Uterus (tissue), 4 donors: ENCODE measurements at places on chromosomes 3 and 15.

DNA sequence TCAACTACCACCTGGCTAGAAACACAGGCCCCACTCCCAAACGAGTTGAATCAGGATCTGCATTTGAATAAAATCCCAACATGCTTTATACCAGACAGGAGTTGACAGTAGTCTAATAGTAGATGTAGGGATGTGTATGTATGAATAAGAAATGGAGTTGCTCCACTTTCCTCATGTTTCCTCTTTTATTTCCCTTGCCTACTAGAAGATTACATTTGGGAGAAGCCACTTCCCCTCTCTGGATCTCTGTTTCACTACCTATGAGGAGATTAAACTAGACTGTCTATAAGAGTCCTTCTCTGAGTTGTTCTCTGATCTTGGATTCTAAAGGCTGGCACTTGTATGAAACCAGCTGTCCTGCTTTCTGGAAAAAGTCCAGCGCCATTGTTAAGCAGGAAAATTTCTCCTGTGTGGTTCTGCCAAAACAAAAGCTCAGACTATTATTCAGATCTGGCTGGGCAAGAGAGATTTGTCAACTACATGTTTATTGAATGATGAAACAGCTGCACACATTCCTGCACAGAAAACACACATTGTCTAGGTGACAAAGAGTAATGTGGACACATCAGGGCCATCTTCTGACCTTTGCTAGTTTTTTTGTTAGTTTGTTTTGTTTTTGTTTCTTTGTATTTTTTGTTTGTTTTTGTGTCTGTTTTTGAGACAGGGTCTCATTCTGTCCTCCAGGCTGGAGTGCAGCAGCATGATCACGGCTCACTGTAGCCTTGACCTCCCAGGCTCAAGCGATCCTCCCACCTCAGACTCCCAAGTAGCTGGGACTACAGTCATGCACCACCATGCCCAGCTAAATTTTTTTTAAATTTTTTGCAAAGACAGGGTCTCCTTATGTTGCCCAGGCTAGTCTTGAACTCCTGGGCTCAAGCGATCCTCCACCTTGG is 29.9 kb downstream of the ACP3 start:
- no peak overlapping the region for H3K27ac ChIP-seq
- no peaks in the 10 kb centered on the region for H3K4me1 ChIP-seq
- H3K4me3 ChIP-seq = no peak overlapping the region
- no peak for DNase-seq
- H3K27me3 ChIP-seq = no peaks in the 10 kb centered on the region
- H3K36me3 ChIP-seq = no peaks in the 10 kb centered on the region

GRCh38 chr15:82894971-82895520 is 57.5 kb downstream of the HOMER2 start:
- no peaks in the 10 kb centered on the region for H3K27me3 ChIP-seq
- DNase-seq = no peak
- H3K36me3 ChIP-seq = no peaks in the 10 kb centered on the region

DNA sequence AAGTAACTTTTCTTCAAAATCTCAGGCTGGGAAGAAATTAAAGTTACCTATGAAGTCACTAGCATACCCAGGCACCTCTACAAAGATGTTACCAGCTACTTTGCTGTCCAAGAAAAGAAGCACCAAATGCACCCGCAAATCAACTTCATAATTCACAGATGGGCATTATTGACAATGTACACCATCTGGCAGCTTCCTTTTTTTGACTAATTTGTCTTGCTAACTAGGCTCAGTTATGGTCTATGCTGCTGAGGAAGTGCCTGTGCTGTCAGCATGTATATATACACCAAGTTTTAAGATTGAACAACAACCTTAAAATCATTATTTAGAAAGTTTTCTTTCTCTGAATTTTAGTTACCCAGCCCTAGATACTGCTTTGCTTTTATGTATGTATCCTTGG is 93.8 kb downstream of the NSUN3 start:
- H3K4me3 ChIP-seq = no peak overlapping the region
- no peak for DNase-seq
- no peaks in the 10 kb centered on the region for H3K4me1 ChIP-seq
- no peaks in the 10 kb centered on the region for H3K27me3 ChIP-seq
- no peaks in the 10 kb centered on the region for H3K36me3 ChIP-seq

- no peaks in the 10 kb centered on the region for H3K36me3 ChIP-seq
- no peak for DNase-seq
- H3K27me3 ChIP-seq = no peaks in the 10 kb centered on the region
- peaks cover 7% of the 10 kb centered on the region for H3K4me1 ChIP-seq
These were observed 87.7 kb upstream of the KLF13 start for GRCh38 chr15:31238906-31239305.

DNA sequence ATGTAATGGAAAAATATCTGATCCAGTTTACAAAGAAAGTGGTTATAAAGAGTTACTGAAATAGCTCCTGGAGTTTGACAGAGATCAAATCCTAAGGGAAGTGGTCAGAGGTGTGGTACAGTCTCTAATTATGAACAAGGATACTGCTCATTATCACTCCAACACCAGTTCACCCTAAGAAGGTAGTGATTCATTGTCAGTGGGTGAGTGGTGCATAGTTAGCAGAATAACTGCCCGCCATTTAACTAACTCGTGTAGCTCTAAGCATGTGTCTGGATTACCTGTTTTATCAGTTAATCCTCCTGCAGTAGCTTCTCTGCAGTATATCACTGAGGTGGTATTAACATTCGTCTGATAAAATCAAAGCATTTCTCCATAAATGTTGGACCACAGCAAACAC is 700.1 kb downstream of the NLGN1 start:
- DNase-seq = no peak
- no peaks in the 10 kb centered on the region for H3K4me1 ChIP-seq
- no peaks in the 10 kb centered on the region for H3K36me3 ChIP-seq
- H3K27ac ChIP-seq = no peak overlapping the region
- H3K27me3 ChIP-seq = no peaks in the 10 kb centered on the region

DNA sequence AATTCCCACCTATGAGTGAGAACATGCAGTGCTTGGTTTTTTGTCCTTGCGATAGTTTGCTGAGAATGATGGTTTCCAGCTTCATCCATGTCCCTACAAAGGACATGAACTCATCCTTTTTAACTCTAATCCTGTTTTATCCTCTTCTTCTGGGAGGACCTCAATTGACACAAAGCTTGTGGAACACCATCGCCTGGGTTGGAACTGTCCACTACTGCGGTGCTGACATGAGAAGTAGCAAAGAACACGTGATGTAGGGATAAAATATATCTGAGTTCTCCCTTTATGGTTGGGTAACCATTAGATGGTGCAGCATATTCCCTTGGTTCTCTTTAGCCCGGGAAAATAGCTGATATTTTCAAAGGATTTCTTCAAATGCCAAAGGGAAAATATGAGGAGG is 105.3 kb upstream of the TOPAZ1 start:
- H3K27me3 ChIP-seq = no peaks in the 10 kb centered on the region
- no peak overlapping the region for H3K27ac ChIP-seq
- H3K36me3 ChIP-seq = no peaks in the 10 kb centered on the region
- H3K4me1 ChIP-seq = no peaks in the 10 kb centered on the region
- no peak for DNase-seq
- no peak overlapping the region for H3K4me3 ChIP-seq

- H3K36me3 ChIP-seq = no peaks in the 10 kb centered on the region
- no peak for DNase-seq
- H3K4me1 ChIP-seq = no peaks in the 10 kb centered on the region
- no peak overlapping the region for H3K4me3 ChIP-seq
These were observed 239.3 kb upstream of the C2CD4B start for GRCh38 chr15:62404194-62404985.

GRCh38 chr3:154464440-154465190 is 34.6 kb upstream of the GPR149 start:
- DNase-seq = no peak
- H3K4me3 ChIP-seq = no peak overlapping the region
- H3K36me3 ChIP-seq = no peaks in the 10 kb centered on the region
- no peak overlapping the region for H3K27ac ChIP-seq

DNA sequence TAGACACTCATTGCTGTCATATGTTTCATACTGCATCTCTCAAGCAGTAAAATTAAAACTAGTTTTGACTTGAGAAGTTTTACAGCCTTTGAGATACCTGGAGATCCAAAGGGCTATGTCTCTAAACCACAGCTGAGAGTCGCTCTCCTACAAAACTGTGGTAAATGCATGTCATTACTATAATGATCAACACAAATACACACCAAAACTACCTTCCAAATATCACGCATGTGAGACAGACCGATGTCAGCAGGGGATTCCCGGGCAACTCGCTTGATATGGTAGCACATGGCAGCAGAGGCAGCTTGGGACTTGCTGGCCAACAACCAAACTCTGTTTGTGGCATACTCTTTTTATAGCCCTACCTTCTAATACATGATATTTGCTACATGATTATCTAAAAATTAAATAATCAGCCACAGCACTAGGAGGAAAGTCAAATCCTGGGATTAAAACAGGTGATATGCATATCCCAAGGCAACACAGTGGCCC is 56.3 kb downstream of the PDZRN3 start:
- H3K36me3 ChIP-seq = no peaks in the 10 kb centered on the region
- no peaks in the 10 kb centered on the region for H3K27me3 ChIP-seq
- no peak for DNase-seq
- H3K4me1 ChIP-seq = peaks cover 4% of the 10 kb centered on the region
- no peak overlapping the region for H3K27ac ChIP-seq
- H3K4me3 ChIP-seq = no peak overlapping the region

- H3K27ac ChIP-seq = peak overlapping the region; percentile 20
- no peaks in the 10 kb centered on the region for H3K27me3 ChIP-seq
- no peak overlapping the region for H3K4me3 ChIP-seq
- no peaks in the 10 kb centered on the region for H3K4me1 ChIP-seq
- H3K36me3 ChIP-seq = no peaks in the 10 kb centered on the region
These were observed 35.7 kb downstream of the CCDC80 start for GRCh38 chr3:112605285-112605684.

DNA sequence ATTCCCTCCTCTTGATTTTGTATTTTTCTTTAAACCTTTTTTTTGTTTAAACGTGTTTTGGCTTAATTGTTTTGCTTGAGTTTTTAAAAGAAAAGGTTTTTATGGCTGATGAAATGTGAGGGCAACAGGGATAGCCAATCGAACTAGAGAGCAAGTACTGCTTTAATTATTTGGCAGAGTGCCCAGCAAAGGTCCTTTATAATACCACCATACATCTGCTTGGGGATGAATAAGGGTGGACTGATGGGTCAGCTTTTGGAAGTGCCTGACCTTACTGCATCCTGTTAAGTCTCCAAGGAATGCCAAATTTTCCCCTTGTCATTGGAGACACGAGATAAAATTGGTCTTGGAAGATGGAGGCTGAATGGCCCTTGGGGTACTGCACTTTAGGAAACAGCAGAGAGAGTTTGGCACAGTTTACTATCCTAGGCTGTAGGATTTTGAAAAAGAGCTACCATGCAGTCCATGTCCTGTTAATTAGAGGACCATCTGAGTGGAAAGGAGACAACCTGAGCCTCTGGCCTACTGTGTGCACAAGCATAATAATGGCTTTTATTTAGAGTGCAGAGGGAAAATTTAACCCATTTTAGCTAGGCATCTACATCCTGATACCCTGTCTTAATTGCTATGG is 19.8 kb upstream of the MTHFS start:
- no peaks in the 10 kb centered on the region for H3K4me1 ChIP-seq
- H3K27ac ChIP-seq = no peak overlapping the region
- no peak overlapping the region for H3K4me3 ChIP-seq

DNA sequence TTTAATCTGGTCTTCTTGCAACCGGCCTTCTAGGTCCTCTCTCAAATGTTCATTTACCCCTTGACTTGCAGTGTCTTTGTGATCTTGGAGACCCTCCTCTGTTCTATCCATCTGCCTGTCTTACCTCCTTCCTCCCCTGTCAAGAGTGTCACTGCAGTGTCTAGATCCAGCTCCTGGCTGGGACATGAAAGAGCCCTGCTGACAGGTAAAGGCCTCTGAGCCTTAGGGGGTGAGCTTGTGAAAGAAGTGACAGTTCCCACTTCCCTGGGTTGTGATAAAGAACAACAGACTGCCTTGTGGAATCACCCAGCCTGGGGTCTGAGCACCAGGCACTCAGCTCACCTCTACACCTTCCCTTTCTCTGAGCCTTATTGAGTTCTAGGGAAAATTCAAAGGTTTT is 68.0 kb downstream of the CDC25A start:
- no peak overlapping the region for H3K4me3 ChIP-seq
- no peaks in the 10 kb centered on the region for H3K27me3 ChIP-seq
- no peak for DNase-seq
- peak overlapping the region; percentile 74 for H3K27ac ChIP-seq
- H3K4me1 ChIP-seq = no peaks in the 10 kb centered on the region

DNA sequence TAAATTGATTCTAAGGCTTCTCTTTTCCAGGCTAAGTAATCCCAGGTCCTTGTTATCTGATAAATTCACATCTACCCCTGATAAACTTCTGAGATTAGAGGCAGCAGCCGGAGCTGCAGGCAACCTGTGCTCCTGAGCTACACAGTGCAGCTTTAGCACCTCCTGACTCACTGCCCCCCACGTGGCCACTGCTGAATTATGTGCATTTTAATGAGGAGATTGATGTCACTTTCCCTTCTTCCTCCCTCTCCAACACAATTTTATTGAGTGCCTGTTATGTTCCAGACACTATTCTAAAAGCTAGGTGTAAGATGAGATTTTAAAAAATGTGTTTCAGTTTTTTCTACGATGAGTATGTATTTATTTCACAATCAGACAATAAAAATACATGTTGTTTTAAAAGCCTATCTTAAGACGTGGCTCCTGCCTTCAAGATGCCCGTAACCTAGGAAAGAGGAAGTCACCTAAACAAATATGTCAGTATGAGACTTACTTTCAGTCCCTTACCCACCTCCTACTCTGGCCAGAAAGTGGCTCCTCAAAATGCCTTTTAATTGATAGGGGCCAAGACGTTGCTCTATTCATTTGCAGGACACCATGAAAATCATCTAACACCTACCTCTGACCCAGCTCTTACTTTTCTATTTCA is 161.5 kb upstream of the PFN2 start:
- no peaks in the 10 kb centered on the region for H3K36me3 ChIP-seq
- DNase-seq = no peak
- no peak overlapping the region for H3K4me3 ChIP-seq
- H3K4me1 ChIP-seq = no peaks in the 10 kb centered on the region
- no peaks in the 10 kb centered on the region for H3K27me3 ChIP-seq
- H3K27ac ChIP-seq = no peak overlapping the region

- no peaks in the 10 kb centered on the region for H3K36me3 ChIP-seq
- H3K4me3 ChIP-seq = no peak overlapping the region
- H3K27ac ChIP-seq = peak overlapping the region; percentile 94
- DNase-seq = peak; percentile 96
These were observed 6.5 kb upstream of the TNK2 start for GRCh38 chr3:195914648-195915473.

- no peak overlapping the region for H3K27ac ChIP-seq
- no peaks in the 10 kb centered on the region for H3K36me3 ChIP-seq
- DNase-seq = no peak
These were observed 399.9 kb downstream of the SQOR start for GRCh38 chr15:46034755-46035154.
